H1 (cell line): ENCODE measurements at places on chromosomes 6 and 20. TPM values are rescaled to one million over a fixed set of nuclear protein-coding genes. Genes with fewer than 3 reads are reported as not detected.

CTNNBL1 gene
- 70.4 and 81.6 TPM in 2 replicates for total RNA-seq

DNA sequence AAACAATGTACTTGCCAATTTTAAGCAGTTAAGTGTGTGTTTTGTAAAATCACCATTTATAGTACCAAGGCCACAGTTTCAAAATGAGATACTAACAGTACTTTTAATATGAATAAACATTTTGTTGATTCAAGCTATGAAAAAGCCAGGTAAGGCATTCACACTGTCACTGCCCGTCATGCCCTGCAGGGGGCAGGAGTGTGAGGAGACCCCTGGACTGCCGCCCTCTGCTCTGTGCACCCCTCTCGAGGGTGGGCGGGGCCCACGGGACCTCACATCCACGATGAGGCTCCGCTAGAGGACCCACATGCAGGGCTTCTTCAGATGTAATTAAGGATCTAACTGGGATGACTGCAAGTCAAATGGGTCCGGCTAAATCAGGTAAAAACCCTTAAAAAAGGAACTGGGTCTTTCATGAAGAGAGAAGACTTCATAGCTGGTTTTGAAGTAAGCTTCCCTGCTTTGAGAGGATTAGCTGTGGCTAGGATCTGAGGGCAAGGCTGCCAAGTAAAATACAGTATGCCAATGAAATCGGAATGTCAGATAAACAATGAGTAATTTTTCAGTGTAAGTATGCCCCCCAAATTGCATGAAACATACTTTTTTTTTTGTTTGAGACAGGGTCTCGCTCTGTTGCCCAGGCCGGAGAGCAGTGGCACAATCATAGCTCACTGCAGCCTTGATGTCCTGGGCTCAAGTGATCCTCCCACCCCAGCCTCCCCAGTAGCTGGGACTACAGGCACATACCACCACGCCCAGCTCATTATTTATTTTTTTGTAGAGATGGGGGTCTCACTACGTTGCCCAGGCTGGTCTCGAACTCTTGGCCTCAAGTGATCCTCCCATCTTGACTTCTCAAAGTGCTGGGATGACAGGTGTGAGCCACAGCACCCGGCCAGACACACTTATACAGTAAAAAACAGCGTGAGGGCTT, 18.7 kb downstream of the DIDO1 start:
- no peak for DNase-seq

KHDRBS2 gene
- 7.5 and 7.7 TPM in 2 replicates for total RNA-seq

- DNase-seq, result no peak
Observed at GRCh38 chr6:138638604-138639003, 135.0 kb upstream of the CCDC28A start.

TPX2 gene
- 122 and 125 TPM in 2 replicates for total RNA-seq

GRCh38 chr6:16095180-16095579, 33.7 kb upstream of the MYLIP start:
- no peak for DNase-seq

- DNase-seq, result no peak
Observed at GRCh38 chr6:6900569-6901204, 207.1 kb upstream of the RREB1 start.

DNA sequence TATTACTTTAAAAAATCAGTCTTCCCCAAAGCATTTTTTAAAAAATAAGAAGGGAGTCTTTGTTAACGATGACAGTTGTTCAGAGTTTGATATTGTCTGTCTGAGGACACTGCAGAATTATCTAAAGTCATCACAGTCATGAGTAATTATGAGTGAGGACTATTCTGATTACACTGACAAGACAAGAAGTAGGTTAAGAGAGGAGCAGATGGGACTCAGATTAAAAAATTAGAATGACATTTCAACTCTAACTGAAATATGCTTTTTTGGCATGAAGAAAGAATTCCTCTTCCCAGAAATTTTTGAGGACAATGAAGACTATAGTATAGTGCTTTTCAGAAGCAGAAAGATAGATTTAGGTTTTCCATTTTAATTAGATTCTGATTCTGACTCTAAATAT, 456.5 kb downstream of the EPHA7 start:
- no peak for DNase-seq

UBD gene
- total RNA-seq, result not detected in 2 replicates

DNA sequence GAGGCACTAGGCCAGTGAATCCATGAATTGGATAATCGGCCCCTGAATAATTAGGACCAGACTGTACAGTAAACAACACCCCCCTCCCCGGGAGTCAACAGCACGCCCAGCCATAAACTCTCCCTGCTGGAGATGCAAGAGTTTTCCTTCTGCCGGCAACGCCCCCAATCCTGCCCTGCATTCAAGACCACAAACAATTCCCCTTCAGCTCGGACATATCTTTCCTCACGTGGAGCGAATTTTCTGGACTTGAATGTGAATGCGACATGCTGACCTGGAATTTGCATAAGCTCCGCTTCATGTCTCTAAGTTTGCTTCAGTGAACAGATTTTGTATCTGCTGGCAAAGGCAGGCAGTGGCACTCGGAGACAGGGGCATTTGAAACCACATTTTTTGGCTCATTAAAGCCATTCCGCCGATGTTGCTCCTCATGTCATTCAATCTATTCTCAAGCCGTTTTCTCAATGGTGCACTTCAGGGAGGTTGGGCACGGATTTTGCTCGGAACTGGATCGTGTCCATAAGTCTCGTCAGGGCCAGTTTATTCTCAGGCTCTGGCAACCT, 38.0 kb upstream of the GMPR start:
- no peak for DNase-seq

GRCh38 chr20:13331536-13331935, 110.5 kb downstream of the ISM1 start:
- no peak for DNase-seq

PRIM2 gene
- 46.8 and 50.0 TPM in 2 replicates for total RNA-seq

FKBP1C gene
- total RNA-seq, result 0.74 and 1.2 TPM in 2 replicates

GRCh38 chr6:2448826-2449571, 203.6 kb upstream of the GMDS start:
- DNase-seq, result no peak

PDE10A gene
- total RNA-seq, result 2.4 and 2.6 TPM in 2 replicates

- DNase-seq, result no peak
Observed at GRCh38 chr6:151284012-151284411, 44.2 kb downstream of the AKAP12 start.

GSTA4 gene
- 13.2 and 13.9 TPM in 2 replicates for total RNA-seq

PRR18 gene
- total RNA-seq, result 0.19 and 0.23 TPM in 2 replicates

DNA sequence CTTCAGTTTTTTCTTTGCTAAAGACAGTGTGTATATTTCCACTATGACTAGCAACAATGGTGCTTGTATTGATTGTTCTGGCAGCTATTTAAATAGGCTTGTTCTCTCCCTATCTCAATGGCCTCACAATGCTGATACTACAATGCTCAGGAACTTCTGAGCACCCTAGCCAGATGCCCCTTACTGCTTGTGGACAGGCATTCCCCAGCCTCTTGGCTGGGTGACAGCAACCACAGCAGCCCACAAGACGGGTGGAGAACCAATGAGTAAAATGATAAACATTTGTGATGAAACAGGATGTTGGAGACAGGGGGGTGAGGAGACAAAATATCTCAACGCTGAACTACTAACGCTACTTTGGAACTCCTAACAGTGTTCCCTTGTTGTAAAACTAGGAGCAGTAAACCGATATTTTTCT, 42.3 kb downstream of the HIVEP2 start:
- DNase-seq, result no peak

DNA sequence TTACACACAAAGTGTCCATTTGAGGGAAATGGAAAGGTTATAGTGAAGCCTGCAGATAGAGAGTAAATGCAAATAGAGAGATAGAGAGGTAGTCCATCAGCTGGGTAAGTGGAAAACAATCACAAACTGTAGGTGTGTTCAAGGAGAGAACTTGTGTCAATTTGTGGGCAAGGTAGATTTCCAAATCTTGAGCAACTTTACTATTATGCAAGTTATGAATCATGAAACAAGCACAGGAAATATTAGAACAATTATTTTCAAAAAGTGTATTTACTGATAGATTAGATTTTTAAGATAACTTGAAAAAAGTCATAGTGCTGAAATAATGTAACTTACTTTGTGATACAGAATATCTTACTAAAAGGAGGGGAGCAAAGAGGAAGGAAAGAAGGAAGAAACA, 792.9 kb downstream of the EYS start:
- DNase-seq, result no peak

GMPR gene
- 0.99 and 1.2 TPM in 2 replicates for total RNA-seq

EYA4 gene
- 0.17 TPM in 1 of 2 replicates, not detected in the other for total RNA-seq
